ENCODE measurements at places on chromosomes 12 and 14. TPM values are rescaled to one million over a fixed set of nuclear protein-coding genes. Genes with fewer than 3 reads are reported as not detected.

DNA sequence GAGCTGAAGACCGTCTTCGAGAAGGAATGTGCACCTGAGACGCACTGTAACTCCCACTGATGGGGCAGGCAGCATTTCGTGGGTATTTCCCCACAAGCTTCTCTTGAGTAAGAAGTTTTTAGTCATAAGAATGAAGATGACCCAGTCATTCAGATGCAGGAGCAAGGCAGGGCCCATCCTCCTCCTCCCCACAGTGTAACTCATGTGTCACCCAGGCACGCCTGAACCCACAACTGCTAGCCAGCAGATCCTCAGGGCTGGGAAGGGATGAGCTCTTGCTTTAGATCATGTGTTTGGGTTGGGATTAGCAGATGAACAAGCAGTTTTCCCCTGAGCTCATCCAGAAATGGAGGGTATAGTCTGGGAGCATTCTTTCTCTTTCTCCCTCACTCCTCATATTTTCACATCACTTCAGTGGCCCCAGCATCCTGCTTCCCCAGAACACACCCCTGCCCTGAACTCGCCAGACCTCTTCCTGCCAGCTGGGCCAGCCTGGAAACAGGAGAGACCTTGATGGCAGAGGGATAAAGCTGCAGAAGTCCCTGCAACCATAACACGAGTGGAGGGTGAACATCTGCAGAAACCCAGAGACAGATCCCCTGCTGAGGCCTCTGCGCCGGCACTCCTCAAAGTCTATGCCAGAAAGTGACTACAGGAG, 73.3 kb downstream of the B4GALNT3 start:
- H3K27me3 ChIP-seq: peaks cover 11% of the 10 kb centered on the region
- no peaks in the 10 kb centered on the region for H3K36me3 ChIP-seq
- no peak overlapping the region for H3K4me3 ChIP-seq

DNA sequence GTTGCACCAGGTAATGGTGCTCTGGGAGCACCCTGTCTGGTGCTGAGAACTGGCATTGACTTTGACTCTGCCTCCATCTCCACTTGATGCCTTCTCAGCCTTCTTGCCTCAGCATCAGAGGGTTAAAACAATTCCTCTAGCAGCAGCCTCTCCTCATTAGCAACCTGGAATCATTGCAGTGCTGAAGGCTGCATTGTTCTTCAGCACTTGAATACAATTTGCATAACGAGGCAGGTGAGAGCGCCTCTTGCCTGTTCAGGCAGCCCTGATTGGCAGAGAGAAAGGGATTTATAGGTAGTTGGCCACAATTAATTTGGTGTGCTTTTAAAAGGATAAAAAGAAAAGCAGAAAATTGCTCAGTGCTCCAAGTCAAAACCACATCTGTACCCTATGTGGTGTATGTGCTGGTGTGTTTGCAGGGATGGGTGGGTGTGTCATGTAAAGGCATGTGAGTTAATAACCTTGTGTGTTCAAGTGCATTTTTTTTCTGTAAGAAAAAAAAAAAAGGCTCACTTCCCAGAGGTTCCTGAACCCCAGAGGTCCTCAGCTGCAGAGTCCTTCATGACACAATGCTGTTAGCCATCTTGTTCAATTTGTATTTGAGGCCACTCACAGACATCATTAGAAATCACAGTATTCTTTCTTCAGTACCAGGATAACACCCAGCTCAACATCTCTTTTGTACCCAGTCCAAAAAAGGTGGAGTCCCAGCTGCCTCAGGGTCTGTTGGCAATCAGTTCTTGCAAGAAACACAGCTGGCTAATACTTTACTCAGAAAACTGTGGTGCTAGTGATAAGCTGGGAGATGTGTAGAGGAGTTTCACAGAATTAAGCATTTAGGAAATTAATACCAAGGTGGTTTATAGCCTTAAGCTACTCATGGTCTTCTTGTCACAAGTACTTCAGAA, 385.6 kb downstream of the GRIN2B start:
- no peak overlapping the region for H3K4me3 ChIP-seq
- H3K27ac ChIP-seq: no peak overlapping the region

DNA sequence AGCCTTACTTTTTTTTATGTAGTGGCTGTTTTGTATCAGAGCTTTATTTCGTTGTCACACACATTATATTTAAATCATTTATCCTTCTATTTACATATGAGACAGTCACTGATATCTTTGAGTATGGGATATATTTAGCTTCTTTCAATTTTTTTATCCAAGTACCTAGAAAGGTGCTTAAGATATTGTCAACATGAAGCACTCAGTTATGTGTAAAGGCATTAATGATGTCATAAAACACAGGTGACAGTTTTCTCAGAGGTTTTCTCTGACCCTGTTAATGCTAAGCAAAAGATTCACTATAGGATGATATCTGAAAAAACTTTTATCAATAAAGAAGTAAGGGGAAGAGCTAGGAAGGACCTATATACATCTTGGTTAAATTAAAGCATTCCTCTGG, 23.2 kb downstream of the LRFN5 start:
- no peak for DNase-seq
- no peaks in the 10 kb centered on the region for H3K36me3 ChIP-seq
- H3K27ac ChIP-seq: no peak overlapping the region
- no peaks in the 10 kb centered on the region for H3K27me3 ChIP-seq
- H3K4me1 ChIP-seq: no peaks in the 10 kb centered on the region

DNA sequence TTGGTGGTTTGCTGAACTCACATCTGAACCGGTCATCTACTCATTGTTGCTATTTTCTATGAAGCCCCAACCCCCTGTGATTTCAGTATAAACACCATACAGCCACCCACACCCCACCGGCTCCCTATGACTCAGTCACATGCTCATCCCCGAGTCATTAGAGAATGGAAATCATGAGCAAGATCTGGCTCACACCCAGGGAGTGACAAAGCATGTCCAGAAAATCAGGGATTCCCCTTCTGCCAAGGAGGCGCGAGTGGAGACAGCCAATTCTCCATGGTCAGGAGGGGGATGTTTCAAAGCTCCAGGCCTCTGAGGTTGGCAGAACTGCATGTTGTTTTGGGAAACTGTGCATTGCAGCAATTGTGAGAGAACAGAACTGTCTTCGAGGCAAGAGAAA, 657.5 kb upstream of the TBX3 start:
- no peaks in the 10 kb centered on the region for H3K36me3 ChIP-seq
- peak overlapping the region; percentile 37 for H3K27ac ChIP-seq
- DNase-seq: no peak
- no peaks in the 10 kb centered on the region for H3K27me3 ChIP-seq
- no peak overlapping the region for H3K4me3 ChIP-seq

Gene OVCH1
- 0.19 TPM for total RNA-seq

Gene NFATC4
- 16.6 TPM for total RNA-seq
